ENCODE measurements at places on chromosomes 11 and 22.
A peak's percentile ranks its signal among the peaks of the same experiment; 100 is the strongest.

DNA sequence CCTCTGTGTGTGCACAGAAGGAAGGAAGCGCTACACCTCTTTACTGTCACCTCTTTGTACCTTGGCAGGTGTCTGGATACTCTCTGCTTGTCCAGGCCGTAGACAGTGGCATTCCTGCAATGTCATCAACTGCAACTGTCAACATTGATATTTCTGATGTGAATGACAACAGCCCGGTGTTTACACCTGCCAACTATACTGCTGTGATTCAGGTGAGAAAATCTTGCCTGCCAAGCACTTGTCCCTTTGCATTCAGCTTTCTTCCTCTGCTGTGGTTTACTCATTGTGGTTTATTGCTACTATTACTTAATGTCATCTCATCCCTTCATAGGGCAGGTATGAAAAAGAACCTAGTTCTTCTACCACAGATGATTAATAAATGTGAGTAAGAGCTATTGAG, 131.9 kb upstream of the MTNR1B start:
- DNase-seq: no peak

- DNase-seq: peak; percentile 56
Measured at GRCh38 chr11:116703421-116703820, 69.4 kb downstream of the BUD13 start.

GRCh38 chr11:132909021-132909606, 623.2 kb downstream of the OPCML start:
- no peak for DNase-seq

GRCh38 chr11:111448414-111448813, 63.8 kb downstream of the BTG4 start:
- no peak for DNase-seq

GRCh38 chr11:63404161-63404935, 34.8 kb downstream of the SLC22A9 start:
- DNase-seq: no peak

DNA sequence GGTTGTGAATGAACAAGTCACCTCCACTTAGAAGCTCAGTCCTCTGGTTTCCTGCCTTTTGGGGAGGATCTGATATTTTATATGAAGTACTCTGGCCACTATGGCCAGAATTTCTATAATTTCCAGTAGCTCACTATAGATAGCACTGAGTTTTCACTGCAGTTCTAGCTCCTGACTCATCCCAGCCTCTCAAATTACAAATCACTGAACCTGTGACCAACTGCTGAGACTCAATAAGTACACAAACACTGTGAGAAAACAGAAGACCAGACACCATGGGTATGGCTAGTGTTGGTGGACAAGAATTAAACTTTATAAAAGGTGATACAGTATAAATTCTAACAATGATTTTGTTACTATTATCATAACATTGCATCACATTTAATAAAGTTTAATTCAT, 47.1 kb upstream of the UCP3 start:
- DNase-seq: no peak

- no peak for DNase-seq
Measured at GRCh38 chr22:44616882-44617655, 84.9 kb upstream of the PRR5 start.

GRCh38 chr22:19750507-19751490, 9.8 kb upstream of the TBX1 start:
- DNase-seq: no peak

DNA sequence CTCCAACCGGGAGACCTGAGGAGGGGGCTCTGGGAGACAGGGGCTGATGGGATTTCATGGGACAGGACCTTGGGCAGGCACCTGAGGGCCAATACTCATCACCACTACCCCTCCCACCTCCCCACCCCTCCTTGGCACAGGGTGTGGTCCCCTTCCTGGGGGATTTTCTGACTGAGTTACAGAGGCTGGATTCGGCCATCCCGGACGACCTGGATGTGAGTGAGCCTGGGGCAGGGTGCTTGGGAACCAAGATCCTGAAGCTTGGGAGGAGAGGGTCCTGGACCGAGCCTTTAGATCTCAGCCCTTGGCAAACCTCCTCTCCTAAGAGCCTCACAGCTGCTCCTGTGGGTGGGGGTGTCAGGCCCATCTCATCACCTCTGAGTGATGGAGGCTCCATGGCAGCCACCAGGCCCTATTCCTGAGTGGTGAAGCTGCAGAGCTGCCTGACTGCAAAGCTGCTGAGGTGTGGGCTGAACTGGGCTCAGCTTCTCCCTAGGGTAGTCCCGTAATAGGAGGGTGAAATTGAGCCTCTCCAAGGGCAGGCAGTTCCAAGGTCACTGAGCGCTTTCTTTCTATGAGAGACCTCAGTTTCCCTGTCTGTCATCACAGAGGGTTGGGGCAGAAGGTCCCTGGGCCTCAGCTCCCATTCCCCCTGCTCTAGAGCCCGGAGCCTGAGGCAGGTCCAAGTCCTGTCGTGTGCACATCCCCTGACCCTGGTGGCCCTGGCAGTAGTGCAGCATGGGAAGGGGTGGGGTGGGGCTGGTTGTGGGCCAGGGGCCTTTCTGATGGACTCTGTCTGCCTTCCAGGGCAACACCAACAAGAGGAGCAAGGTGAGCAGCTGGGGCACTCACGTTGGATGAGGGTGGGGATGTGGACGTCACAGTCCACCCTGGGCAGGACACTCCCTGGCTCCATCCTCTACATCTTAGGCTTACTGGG, 6.5 kb downstream of the RGL4 start:
- no peak for DNase-seq

- DNase-seq: no peak
Measured at GRCh38 chr11:126186025-126186698, 25.3 kb downstream of the RPUSD4 start.

DNA sequence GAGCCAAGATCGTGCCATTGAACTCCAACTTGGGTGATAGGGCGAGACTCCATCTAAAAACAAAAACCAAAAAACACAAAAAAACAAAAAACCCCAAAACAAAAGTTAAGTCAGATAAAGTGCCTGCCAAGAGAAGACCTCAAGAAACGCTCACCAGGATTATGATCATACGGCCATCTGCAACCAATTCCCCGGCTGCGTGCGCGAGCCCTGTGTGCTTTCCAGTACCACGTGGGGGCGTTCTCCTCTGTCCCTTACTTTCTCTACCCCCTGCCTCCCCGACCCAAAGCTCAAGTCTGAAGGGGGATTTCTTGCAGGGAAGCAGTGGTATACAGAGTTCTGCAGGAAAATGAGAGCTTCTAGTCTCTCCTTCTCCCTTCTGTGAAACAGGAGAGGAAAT, 10.5 kb upstream of the RPS19BP1 start:
- no peak for DNase-seq

DNA sequence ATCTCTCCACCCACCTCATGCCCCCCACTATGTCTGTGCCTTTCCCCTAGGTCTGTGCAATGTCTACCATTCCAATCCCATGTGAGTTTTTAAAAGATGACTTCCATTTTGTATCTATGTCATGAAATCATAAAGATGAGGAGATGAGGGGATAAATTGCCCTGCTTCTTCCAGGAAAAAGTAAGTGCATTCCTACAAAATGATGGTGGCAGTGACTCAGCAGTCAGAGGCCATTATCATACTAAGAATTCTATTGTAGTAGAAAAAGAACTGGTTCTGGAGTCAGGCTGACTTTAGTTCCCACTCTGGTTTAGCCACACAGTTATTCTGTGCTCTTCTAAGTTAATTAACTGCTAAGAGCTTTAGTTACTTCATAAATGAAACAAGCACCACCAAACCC, 89.6 kb upstream of the API5 start:
- DNase-seq: no peak

DNA sequence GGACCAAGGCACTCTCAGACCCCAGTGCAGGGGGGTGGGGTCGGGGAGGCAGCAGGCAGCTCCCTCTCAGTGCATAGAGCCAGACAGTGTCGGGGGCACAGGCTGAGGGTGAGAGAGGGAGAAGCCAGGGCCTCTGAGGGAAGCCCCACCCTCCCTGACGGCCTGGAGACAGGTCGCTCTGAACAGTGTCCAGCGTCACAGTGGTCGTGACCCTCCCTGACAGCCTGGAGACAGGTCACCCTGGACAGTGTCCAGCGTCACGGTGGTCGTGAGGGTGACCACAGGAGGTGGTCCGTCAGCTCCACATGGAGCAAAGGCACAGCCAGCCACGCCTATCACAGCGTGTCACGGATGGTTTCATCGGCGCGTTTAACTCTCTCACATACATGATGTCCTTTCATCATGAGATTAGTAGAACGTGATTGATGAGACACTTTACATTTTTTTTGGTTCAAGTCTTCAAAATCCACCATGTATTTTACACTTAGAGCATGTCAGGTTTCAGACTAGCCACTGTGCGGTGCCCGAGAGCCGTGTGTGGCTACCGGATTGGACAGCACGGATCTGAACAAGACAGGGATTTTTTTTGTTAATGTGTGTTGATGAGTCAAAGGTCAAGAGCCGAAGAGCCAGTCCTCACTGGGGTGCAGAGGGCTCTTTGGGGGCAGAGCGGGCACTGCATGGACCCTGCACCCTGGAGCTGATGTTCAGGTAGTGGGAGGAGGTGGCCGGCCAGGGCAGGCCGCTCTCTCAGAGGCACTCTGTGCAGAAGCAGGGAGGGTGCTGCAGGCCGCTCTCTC, 23.9 kb upstream of the PANX2 start:
- peak; percentile 70 for DNase-seq

DNA sequence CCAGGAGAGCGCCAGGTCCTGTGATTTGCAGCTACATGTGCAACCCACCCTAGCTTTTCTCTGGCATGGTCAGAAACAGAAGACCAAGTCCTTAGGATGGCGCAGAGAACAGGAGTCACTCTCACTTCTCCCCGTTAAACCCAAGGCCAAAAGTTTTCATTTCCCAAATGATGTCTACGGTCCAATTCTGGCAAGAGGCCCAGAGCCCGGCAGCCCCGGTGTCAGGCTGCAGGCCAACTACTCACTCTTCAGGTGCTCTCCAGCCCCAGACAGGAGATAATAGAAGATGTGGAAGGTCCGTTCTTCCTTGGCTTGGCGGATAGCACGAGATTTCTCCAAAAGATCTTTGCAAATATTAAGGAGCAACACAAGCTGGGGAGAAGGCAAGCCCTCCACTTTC, 67.2 kb downstream of the MYH9 start:
- no peak for DNase-seq

DNA sequence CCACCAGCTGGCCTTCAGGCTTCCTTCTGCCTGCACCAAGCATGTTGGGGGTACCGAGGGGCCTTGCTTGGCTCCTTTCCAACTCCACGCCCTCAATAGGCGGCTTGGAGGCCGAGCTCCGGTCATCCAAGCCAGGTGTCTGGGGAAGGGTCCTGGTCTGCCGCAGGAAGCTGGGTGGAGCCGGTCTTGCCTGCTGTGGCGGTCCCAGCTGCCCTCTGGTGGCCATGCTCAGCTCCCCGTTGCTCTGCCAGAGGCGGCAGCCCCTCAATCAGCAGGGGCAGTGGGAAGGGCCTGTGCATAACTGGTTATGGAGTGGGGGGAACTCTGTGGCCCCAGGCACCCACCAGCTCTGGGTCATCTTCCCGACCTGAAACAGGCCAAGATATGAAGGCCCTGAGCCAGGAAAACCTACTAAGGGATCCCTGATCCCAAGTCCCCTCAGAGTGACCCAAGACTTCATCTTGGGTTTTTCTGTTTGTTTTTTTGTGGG, 3.2 kb downstream of the ARVCF start:
- peak; percentile 72 for DNase-seq

DNA sequence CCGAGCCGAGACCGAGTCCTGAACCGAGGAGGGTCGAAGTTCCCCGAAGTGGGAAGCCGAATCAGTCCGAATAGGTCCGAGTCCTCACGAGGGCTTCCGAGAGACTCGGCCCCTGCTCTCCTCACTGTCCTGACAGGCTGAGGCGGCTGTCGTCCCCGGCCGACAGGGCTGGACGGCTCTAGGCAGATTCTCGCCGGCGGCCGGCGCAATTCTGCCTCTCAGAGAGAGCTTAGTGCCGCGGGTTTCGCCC, 191 bp upstream of the DEAF1 start:
- DNase-seq: no peak

DNA sequence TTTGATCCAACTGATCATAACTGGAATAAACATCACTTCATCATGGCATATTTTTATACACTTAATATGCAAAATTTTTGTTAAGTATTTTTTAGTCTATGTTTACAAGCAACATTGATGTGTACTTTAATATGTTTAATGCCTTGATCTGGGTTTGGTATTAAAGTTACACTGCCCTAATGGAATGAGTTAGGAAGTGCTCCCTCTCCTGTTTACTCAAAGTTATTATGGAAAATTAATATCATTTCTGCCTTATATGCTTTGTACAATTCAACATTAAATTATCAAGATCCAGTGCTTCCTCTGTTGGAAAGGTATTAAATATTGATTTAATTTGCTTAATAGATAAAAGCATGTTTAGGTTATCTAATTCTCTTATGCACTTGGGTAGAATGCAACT, 927.3 kb upstream of the RAG2 start:
- DNase-seq: no peak

DNA sequence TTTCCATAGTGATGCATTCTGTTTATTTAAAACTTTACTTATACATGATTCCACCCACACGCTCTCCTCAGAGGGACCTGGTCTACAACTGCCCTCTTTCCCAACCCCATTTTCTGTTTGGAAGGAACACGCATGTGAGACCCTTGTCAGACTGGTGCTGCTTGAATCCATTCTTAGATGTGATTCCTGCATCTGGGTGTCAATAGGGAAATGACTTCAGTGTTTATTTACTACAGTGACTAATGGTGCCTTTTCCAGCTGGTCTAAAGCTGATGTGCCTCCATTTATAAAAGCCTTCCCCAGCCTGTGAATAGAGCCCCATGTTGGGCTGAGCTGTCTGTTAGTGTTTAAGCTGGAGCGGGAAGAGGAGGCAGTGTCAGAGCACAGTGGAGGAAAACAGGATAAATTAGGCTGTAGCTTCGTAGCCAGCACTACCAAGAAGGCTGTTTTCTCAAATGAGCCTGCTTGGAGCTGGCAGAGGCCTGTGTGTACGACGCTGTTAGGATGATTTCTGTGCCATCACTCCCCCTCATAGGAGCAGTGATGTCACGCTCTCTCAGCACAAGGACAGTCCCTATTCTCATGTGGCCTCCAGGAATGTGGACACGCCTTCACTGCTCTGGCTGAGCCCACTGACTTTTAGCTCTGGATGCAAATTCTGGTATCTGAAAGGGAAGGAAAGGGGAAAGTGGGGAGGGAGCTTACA, 18.9 kb upstream of the C11orf96 start:
- DNase-seq: peak; percentile 51

DNA sequence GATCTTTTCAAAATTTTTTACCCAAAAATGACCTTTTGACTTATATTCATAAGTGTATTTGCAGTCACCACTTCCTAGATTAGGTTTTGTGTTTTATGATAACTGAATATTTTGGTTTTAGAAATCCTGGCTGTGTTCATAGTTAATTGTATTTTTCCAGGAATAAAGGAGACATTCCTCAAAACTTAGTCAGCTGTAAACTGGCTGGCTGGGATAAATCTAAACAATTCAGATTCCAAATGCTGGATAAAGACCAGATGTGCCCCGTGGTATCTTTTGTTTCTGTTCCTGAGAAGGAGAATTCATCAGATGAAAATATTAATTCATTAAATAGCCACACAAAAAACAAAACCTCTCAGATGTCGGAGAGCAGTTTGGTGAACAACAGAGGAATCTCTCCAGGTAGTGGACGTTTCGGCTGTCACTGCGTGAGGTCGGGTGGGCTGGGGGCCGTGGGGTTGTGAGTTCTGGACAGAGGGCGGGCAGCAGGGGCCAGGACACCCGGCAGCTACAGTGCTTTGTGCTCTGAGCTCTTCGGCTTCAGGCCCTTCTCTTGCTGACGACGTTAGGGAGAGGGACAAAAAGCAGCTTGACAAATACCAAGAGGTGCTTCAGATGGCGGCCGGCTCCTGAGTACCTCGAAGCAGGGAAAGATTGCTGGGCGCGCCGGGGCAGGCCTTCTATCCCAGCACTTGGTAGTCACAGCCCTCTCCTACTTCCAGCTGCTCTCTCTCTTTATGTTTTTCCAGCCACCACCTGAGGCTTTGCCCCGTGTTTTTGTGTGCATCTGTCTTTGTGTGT, 24.6 kb downstream of the MOV10L1 start:
- no peak for DNase-seq

All from head of caudate nucleus (tissue), 42 donors.